ENCODE measurements at places on chromosomes 13 and 19.

DNA sequence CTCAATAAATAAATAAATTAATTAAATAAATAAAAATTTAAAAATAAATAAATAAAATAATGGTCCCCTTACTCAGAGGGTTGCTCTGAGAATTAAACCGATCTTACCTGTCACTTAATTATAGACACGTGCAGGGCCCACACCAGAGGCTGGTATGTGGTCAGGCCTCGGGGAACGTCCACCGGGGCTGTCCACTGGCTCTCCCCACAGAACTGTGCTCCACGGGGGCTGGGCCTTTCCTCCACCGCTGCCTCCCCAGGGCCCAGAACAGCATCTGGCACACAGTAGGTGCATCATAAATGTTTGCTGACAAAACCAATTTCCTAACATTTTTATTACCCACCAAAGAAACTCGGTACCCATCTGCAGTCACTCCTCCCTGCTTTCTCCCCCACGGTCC lies 69.2 kb downstream of the CEBPG start:
- DNase-seq, result no peak

DNA sequence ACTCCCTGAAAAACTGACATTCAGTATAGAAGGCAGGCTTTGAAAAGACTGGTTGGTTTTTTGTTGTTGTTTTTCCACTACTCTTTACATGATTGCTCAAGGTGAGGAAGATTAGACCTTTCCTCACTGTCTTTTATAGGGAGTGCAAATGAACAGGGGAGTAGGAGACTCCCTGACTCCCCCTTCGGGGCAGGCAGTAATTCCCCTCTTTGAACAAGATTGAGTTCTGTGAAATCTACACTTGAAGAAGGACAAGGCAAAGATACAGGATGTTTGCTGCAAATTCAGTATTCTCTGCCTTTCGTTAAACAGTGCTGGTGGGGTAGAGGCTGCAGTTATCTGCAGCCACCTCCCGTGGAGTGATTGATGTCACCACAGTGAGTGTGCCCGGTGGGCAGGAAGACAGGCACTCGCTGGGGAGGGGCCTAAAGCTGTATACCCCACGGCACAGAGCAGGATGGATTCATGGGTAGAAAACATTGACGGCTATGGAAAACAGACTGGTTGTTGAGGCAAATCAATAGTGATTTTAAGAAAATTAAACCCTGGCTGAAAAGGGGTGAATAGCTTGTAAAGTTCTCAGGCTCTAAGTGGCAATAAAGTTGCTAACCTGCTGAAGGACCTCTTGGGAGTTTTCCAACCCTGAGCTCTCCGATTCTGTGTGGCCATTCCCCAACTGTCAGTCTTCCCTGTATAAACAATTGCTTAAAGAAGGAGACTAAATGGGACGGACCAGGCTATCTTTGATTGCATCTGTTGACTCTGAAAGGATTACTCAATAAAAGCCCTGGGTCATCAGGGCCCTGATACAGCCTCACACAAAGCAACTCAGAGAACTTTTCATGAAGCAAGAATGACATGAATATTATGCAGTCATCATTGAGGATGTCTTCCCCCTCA lies 308.3 kb downstream of the TBC1D4 start:
- no peak for DNase-seq

GRCh38 chr13:29170436-29171082 lies 350.4 kb downstream of the MTUS2 start:
- no peak for DNase-seq

GRCh38 chr19:46265217-46265828 lies 31.5 kb upstream of the HIF3A start:
- peak; percentile 54 for DNase-seq

- DNase-seq, result no peak
These were observed 27.7 kb downstream of the EFNB2 start for GRCh38 chr13:106507560-106508274.

GRCh38 chr13:112783135-112783977 lies 93.5 kb downstream of the ATP11A start:
- no peak for DNase-seq

- no peak for DNase-seq
These were observed 318.4 kb upstream of the OBI1 start for GRCh38 chr13:78977311-78977710.

GRCh38 chr19:9881720-9882119 lies 46.6 kb downstream of the PIN1 start:
- DNase-seq, result no peak

GRCh38 chr13:45278096-45278645 lies 62.8 kb downstream of the TPT1 start:
- no peak for DNase-seq

DNA sequence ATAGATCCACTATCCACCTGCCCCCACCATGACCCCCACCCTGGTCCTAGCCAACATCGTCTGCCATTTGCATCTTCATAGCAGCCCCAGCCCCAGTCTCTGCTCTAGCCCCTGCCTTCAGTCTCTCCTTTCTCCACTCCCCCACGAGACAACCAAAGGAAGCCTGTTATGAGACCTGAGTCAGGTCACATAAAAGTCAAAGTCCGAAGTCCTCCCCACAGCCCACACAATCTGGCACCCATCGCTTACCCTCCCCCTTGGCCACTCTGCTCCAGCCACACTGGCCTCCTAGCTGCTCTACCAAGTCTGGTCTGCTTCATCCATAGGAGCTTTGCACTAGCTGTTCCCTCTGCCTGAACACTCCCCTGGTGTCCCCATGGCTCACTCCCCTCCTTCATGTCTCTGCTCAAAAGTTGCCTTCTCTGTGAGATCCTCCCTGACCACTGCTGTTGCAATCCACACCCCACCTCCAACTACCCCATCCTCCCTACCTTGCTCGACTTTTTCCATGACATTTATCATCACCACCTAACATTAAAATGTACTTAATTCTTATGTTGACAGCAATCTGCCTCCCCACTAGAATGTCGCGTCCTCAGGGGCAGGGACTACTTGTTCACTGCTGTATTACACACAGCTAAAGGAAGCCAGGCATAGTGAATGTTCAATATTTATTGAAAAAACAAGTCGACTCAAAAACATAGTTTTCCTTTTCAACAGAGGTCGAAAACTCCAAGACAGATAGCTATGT lies 1.2 kb upstream of the PLEKHG2 start:
- no peak for DNase-seq

DNA sequence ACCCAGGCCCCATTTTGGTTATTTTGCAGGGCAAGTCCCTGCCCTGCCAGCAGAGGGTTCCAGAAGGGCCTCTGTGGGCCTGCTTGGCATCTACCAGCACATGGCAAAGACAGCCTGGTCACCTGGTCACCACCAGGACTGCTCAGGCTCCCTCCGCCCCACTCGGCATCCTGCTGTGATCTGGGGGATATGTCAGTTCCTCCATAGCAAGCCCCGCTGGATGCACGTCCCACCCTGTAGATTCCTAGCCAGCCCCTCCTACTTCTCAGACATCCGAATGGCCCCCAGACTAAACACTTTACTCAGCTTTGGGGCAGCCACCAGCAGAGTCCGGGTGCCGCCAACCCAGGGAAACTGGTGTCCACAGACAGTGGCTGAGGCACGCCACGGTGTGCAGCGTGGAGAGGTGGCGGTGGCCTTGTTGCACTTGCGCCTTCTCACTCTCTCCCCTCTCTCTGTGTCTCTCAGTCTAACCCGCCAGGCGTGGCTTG lies 31.8 kb upstream of the USE1 start:
- no peak for DNase-seq

GRCh38 chr19:46766569-46767317 lies 20.5 kb upstream of the STRN4 start:
- peak; percentile 36 for DNase-seq

DNA sequence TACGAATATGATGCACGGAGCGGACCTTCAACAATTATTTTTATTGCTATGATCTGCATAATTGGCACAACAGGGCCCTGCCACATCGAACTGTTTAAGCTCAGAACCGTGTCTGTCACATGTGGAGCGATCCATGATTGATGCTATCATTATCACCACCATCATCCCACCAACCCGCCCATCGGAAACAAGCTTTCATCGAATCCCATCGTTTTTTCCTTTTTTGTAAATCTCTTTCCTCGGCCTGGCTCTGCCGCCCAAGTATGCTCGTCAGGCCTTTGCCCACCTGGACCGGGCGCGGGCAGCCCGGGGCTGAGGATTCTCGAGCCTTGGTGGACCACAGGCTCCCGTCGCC lies 533 bp upstream of the DCAF15 start:
- no peak for DNase-seq

GRCh38 chr13:50735071-50735470 lies 108.4 kb downstream of the DLEU7 start:
- DNase-seq, result no peak

GRCh38 chr13:53123536-53123935 lies 94.9 kb downstream of the OLFM4 start:
- DNase-seq, result no peak

GRCh38 chr19:1000591-1001537 lies 645 bp downstream of the GRIN3B start:
- no peak for DNase-seq

GRCh38 chr19:36973844-36974195 lies 57.7 kb downstream of the ZNF568 start:
- DNase-seq, result no peak

GRCh38 chr13:62564770-62565169 lies 1149.1 kb upstream of the PCDH20 start:
- DNase-seq, result no peak

GRCh38 chr13:97822377-97822776 lies 131.1 kb upstream of the IPO5 start:
- DNase-seq, result no peak

DNA sequence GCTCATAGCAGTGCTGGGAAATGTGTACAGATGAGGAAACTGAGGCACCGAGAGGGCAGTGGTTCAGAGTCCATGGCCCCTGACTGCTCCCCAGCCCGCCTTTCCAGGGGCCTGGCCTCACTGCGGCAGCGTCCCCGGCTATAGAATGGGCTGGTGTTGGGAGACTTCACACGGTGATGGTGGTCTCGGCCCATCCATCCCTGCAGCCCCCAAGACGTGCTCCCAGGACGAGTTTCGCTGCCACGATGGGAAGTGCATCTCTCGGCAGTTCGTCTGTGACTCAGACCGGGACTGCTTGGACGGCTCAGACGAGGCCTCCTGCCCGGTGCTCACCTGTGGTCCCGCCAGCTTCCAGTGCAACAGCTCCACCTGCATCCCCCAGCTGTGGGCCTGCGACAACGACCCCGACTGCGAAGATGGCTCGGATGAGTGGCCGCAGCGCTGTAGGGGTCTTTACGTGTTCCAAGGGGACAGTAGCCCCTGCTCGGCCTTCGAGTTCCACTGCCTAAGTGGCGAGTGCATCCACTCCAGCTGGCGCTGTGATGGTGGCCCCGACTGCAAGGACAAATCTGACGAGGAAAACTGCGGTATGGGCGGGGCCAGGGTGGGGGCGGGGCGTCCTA lies 15.9 kb downstream of the LDLR start:
- no peak for DNase-seq

GRCh38 chr13:73933795-73934194 lies 200.4 kb downstream of the KLF12 start:
- DNase-seq, result no peak

DNA sequence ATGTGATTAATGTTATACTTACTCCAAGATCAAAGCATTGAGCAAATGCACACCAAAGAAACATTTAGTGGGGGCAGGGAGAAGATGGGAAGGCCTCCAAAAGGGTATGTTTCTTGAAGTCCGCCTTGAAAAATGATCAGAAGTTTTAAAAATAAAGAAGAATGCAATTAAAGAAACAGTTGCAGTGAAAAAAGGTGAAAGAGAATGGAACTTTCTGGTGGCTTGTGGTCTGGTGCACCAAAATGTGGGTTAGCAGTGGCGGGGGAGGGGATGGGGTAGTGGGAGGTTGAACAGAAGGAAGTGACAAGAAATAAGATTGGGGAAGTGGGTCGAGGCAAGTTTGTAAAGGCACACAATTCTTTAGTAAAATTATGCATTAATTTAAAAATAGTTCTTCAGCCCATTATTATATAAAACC lies 2.5 kb downstream of the LCP1 start:
- DNase-seq, result peak; percentile 80

DNA sequence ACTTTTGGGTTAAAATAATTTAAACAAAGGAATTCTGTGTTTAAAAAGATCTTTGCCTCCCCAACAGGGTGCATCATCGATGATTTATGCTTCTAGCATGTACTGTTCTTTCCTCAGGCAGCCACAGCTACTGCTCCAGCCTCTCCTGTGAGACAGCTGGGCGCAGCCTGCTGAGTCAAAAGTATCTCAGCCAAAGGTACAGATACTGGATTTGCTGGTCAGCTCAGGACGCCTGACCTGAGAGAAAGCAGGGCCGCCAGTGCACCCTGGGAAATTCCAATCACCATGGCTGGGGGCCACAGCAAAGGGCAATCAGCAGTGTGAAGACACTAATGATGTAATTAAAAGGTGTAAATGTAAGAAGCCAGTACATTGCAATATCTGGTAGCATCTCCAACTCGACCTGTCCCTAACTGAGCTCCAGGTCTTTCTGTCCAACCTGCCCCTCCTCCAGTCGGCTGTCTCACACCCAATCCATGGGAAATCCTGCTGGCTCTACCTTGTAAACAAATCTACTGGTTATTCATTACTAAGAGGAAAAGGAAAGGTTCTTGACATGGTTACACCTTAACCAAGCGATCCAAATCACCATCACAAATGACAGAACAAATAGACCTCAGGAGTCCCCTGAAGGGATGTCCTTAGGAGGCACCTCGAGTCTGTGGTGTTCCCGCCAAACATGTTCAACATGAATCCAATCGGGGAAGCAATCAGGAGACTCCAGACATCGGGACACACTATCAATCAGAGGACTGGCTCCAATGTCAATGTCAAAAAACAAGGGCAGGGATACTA lies 7.3 kb downstream of the OPA3 start:
- no peak for DNase-seq

- DNase-seq, result no peak
These were observed 16.6 kb downstream of the ACTN4 start for GRCh38 chr19:38663957-38664502.

- DNase-seq, result no peak
These were observed 7.7 kb downstream of the KDM4B start for GRCh38 chr19:4976401-4977298.

- no peak for DNase-seq
These were observed 7.7 kb upstream of the PROZ start for GRCh38 chr13:113150550-113151365.

DNA sequence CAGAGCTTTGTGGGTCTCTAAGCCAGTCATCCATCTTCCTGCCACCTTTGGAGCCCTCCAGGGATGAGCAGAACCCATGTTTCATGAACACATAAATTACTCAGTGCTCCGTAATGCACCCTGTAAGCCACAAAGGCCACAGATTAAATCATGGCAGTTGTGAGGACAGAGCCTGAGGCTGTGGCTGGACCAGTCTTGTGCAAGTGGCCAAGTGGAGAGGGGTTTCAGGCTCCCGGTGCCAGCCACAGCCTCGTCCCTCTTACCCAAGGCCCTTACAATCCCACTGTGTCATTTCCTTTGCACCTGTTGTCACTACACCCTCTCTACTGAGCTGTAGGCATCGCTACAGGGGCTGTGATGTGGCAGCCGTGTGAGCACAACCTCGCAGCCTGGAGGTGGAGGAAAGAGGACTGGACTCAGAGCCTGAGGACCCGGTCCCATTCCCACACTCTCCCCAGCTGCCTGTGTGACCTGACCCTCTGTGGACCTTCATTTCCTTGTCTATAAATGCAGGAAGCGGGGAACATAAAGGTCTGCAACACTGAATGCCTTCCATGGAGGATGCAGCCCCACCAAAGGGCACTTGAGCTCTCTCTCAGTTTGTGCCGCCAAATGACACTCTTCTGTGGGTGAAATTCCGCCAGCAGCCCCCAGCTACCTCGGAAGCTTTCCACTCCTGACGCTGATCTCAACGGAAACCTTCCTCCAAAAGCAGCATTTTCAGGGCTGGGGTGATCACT lies 792.0 kb downstream of the UQCRFS1 start:
- DNase-seq, result no peak

Measured in stimulated activated CD4-positive, alpha-beta T cell treated with anti-CD3 and anti-CD28 coated beads, TNF-alpha, amount 100 ng/mL, for 48 hours (primary cell).